ENCODE measurements at places on chromosomes 11 and 22.

- DNase-seq = no peak
These were observed 1.2 kb downstream of the CD3E start for GRCh38 chr11:118305726-118306125.

DNA sequence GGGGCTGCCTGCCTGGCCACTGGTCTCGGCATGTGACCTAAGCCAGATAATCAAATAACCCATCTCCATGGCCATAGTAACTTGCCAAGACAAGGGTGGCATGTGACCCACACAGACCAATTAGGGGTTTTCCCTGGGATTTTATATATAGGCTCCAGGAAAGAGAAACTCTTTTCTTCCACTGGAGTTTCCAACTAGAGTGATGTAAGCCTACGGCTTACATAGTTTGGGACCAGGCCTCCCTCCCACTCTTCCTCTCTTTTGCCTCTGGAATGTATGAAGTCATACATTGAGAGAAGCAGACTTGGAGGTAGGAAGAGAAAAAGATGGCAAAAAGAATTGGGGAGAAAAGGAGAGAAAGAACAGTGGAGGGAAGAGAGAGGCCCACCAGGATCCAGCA, 84.6 kb upstream of the LDLRAD3 start:
- no peak for DNase-seq

GRCh38 chr22:46090036-46090591, 60.2 kb upstream of the PPARA start:
- no peak for DNase-seq

- no peak for DNase-seq
These were observed 29.3 kb downstream of the CLDN25 start for GRCh38 chr11:113808931-113809330.

- no peak for DNase-seq
These were observed 24.4 kb upstream of the IGSF9B start for GRCh38 chr11:133981156-133981555.

GRCh38 chr22:22887621-22888503, at the start of gene IGLL5:
Gene IGLL5 (plus strand): TSS chr22:22887816. CDS start chr22:22888054, 238 bp downstream.
- no peak for DNase-seq

DNA sequence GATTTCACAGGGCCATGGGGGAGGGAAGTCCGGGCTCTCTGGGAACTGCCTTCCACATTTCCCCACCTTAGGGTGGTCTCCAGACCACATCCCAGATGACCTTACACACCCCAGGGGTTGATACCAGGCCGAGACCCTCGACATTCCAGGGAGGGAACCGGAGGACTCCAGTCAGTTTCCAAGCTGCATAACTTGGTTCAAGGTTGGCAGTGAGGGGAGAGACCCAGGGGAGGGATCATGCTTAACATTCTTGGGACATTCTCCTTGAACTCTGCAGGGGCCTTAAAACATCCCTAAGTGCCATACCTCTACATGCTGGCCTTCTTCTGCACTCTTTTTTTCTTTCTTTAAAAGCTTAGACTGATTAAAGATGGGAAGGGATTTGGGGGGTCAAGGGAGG, 251.0 kb downstream of the ST3GAL4 start:
- DNase-seq = no peak

GRCh38 chr22:36391638-36392037, 3.9 kb upstream of the MYH9 start:
- DNase-seq = no peak

DNA sequence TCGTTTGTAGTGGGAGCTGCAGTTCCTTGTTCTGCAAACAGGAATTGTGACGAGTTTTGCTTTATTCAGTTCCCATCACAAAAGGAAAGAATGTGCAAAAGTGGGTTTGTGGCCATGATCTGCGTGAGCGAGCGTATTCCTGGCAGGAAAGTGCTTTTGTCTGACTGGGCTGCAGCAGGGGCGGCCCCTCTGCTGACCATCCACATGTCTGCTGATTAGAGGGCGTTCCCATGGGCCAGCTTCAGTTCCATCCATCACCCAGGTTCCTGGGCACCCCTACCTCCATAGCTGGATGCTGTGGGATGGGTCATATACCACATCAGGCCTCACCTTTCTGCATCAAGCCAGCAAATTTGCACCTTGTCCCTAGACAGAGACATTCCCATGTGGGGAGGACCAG, 28.9 kb upstream of the GAL start:
- no peak for DNase-seq

- DNase-seq = no peak
These were observed 35.1 kb downstream of the TP53I11 start for GRCh38 chr11:44915621-44916020.

DNA sequence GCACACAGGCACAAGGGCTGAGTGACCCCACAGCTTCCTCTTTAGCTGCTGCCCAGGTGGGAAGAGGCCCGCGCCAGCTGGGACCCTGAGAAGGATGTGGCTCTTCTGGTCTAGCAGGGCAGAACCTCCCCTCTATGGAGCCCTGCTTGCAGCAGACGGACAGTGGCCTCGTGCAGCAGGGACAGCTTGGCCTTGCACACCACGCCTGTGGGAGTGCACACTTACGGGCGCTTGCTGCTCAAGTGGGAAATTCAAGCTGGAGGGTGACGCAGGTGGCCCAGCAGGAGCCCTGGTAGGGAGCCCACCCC, 971.4 kb downstream of the BRD1 start:
- DNase-seq = no peak

DNA sequence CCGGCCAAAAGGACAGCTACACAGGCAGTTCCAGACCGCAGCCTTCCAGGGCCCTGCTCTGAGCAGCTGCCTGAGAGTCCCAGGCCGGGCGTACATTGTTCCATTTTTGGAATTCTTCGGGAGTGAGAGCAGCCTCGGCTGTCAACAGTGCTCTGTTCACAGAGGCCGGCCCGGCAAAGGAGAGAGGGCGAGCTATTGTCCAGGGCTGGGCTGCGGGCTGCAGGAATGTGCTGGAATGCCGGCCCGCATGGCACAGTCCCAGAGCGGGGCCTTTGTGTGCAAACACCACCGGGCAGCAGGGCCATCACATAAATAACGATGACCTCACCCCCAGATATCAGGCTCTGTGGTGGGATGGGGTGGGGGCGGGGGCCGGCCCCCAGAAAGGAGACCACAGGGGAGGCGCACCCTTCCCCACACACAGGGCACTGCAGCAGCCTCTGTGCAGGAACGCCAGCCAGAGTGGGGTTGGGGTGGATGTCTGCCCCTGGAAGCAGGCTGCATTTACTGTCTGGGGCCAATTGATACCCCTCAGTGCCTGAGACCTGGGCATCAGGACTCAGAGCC, 15.8 kb downstream of the LINC01488 start:
- no peak for DNase-seq

DNA sequence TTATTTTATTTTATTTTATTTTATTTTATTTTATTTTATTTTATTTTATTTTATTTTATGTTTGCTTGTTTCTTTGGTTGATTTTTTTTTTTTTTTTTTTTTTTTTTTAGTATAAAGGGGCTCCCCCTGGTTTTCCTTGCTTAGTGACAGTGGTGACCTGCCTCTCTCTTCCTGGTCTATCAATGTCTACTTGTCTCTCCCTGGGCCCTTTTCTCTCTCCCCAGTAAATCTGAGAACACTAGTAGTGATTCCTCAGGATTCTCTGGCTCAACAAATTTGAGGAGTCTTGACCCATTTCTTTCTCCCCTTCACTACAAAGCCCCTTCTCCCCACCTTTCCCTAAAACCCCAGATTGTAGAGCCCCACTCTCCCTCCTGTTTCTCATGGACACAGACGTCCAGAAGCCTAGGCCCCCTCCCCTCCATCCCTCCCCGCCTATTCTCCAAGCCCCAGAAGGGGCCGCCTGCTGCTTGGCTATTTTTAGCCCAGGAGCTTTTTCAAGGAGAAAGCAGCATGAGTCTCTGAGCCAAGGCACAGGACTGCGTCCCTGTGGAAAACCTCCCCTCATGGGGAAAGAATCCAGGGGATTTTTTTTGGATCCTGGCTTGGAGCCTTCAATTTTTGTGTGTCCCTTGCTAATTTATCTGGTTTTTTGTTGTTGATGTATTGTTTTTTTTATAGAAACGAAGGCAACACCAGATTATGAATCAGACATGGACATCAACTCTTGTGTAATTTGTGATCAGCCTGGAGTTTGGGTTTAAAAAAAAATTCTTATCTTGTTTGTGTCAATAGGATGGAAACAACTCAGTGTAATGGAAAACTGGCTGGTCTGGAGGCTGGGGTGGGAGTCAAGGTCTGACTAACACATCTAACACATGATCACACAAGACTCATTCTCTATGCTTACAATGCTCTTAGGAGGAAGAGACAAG, 17.5 kb upstream of the ACCSL start:
- DNase-seq = no peak

GRCh38 chr11:110338684-110339083, 42.3 kb upstream of the RDX start:
- DNase-seq = no peak
